ENCODE measurements at places on chromosomes 11 and 22.

DNA sequence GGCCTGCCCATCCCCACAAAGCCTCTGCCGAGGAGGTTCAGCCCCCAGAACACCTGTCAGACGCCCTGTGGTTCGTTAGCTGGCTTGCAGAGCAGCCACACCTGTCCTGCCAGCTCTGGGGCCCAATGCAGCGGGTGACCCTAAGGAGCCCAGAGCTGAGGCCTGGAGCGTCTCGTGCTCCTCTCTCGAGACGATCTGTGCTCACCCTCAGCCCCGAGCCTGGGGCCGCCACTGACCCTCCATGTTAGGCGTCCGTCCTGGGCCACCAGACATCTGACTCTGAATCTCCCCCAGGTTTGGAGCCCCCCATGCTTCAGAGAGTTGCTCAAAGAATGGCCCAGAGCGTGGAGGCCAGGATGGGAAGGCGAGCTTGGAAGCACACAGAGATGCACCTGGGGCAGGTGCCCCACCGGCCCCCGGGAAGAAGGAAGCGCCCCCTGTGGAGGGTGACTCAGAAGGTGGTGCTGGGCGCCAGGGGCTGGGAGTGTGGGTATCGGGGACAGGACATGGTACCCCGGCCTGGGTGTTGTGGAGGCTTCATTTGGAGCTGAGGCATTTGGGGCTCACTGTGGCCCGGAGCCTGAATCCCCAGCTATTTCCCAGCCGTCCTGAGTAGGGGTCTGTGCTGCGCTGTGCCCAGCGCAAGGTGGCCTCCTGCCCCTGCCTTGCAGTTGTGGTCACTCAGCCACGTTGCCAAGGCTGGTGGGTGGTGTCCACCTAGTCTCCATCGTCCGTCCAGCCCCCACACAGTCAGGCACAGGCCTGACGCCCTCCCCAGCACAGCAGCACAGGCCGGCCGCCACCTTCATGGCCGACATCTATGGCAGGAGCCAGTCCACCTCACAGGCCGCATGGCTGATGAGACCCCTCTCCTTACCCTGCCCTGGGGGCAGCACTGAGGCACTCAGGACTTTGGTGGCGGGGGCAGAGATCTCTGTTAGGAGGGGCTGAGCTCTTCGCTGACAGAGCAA lies 36.2 kb downstream of the SBF1 start:
- DNase-seq, result no peak

DNA sequence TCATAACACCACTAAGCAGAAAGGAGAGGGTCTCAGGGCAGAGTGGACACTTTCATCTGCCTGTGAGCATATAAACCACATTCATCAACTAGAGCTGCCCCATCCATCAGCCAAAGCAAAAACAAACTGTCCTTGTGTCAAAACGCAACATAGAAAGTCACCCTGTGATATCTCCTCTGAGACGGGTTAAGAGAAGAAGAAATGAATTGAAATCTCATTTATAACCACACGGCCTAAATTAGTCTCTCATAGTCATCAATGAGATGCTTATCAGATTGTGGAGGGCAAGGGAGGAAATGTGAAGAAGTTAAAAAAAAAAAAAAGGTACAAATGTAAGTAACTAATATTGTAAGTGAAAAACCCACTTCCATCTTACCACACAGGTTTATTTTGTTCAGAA lies 75.7 kb downstream of the SIK3 start:
- no peak for DNase-seq

DNA sequence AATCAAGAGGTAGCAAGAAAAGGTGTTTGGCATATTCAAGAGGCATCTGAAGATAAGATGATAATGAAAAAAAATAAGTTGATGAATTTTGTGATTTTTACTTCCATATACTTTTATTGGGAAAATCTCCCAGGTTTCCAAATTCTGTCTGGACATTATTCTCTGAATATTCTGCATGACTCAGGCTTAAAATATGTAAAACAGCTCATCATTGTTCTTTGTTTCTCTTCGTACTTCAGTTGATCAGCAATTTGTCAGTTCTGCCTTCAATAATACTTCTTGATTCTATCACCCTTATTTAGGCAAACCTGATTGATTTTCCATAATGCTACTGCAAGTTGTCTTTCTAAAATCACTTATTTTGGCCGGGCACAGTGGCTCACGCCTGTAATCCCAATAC lies 30.2 kb downstream of the GTF2H1 start:
- DNase-seq, result no peak

- no peak for DNase-seq
Measured at GRCh38 chr22:29480512-29481264, 670 bp downstream of the NEFH start.

- peak; percentile 48 for DNase-seq
Measured at GRCh38 chr11:74749127-74749964, 697 bp downstream of the RNF169 start.

- no peak for DNase-seq
Measured at GRCh38 chr11:5646139-5646538, 21.3 kb downstream of the TRIM34 start.

DNA sequence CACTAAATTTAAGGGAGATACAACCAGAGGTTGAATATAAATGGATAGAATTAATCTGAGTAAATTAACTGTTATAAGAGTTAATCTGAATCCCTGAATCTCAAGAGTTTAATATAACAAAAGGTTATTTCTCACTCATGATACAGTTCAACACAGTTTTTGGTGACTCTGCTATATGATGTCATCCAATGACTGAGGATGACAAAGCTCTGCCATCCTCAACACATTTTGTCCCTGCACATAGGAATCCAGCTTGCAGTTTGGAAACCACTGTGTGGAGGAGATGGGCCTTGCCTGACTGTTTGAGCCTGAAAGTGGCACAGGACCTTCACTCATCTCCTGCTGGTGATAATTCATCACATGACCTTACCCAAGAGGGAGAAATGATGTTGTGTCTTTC lies 121.0 kb upstream of the MPPED2 start:
- DNase-seq, result no peak

DNA sequence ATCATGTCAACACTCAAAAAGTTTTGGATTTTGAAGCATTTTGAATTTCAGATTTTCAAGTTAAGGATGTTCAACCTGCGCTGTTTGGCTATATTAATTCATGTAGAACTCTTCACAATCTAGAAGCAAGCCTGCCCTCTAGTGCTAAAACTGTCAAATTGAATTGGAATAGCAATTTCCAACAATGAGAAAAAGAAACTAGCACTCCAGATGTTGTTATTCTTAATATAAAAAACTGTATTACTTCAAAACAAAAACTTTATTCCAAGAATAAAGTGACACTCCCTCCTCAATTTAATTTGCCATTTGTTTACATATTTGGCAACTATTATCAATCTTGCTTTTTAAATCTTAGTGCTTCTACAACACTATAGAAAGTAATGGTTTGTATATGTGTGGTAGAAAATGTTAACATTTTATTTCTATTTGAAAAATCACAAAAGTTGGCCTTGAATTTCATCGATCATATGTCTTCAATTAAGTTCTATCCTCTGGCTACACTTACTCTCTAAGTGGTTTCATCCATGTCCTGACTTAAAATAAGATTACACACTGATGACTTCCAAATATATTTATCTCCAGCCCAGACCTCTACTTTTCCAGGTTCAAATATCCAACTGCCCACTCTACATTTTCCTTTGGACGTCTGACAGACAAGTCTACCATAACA lies 36.6 kb downstream of the DCUN1D5 start:
- peak; percentile 38 for DNase-seq

GRCh38 chr22:48824712-48825651 lies 1002.7 kb downstream of the BRD1 start:
- DNase-seq, result no peak

- peak; percentile 46 for DNase-seq
Measured at GRCh38 chr11:113796663-113797259, 17.2 kb downstream of the CLDN25 start.

DNA sequence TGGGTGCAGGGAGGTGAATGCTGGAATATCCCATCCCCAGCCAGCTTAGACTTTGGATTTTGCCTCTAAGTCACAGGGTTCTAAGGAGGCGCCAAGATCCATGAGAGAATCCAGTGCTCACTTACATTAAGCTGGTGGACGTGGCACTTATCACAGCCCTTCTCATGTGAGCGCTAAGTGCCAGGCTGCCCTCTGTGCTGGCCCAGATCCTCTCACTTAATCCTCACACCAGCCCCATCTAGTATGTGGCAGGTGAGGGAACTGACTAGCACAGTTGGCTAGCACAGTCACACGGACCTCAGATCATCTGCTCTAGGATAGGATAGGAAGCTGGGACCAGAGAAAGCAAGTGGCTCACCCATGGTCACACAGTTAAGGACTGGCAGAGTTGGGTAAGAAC lies 3.6 kb downstream of the HMOX1 start:
- peak; percentile 44 for DNase-seq

Measured in hematopoietic multipotent progenitor cell treated with erythropoietin and hydrocortisone succinate and interleukin-3 and kit ligand, for 17 days (in vitro differentiated cells).